ENCODE measurements at places on chromosomes 1 and 21.

DNA sequence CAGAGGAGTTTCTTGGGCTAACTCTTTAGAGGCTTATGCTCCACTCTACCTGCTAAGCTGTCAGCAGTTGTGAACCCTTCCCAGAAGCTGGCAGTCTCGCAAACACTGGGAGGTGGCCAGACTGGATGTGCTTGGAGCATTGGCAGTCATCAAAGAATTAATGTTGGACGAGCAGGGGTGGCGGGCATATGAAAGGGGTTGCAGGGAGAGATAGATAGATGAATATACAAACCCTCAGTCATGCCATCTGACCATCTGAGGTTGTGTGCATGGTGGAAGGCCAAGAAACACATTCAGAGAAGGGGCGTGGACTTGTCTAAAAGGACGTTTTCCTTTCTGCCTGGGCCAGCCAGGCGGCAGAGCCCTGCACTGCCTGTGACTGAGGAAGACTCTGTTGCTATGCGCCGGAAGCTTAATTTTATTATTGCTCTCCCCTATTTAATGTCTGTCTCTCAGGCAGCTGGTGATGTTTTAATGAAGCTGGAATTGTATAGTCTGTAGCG is 164.4 kb downstream of the PBX1 start:
- no peak for DNase-seq

DNA sequence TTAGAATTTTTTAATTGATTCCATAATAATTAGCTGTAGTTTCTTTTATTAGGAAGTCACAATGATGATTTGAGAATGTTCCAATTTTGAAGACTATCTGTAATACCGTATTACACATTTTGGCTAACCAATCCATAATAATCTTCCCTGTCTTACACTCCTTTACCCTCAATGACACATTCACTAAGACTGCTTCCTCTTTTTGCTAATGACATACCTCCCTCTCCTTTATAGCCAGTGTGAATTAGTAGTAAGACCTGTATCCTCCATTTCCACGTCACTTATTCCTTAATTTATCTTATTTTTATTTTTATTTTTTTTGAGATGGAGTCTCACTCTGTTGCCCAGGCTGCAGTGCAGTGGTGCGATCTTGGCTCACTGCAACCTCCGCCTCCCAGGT is 10.1 kb downstream of the KDM1A start:
- no peak for DNase-seq

- DNase-seq: no peak
Observed at GRCh38 chr1:48940962-48941732, 164.5 kb upstream of the BEND5 start.

- DNase-seq: no peak
Observed at GRCh38 chr1:179052776-179053175, 27.1 kb downstream of the FAM20B start.

DNA sequence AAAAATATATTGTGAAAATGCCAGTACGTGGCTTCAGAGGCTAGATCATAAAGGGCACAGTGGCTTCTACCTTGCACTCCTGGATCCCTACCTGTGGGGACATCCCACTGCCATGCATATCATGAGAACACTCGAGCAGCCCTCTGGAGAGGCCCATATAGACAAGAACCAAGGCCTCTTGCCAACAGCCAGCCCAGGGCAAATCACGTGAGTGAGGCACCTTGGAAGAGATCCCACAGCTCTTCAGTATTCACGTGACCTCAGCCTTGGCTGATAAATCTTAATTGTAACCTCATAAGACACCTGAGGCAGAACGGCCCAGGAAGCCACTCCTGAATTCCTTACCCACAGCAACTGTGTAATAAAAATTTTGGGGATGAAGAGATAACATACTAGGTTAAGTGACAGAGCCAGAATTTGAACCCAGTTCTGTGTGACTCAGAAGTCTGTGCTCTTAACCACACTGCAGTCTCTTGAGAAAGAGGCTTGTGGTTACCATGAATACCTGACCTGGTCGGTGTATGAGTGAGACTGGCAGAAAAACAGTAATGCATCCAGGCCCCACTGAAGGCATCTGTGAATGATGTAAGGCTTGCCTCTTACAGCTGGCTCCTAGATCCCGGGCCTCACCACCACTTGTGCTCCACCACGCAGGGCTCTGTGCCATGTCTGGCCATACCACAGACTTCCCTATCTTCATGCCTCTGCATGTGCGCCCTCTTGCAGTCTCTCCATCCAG is 6.9 kb upstream of the A3GALT2 start:
- peak; percentile 50 for DNase-seq

GRCh38 chr1:66350001-66350547 is 183.9 kb upstream of the SGIP1 start:
- DNase-seq: peak; percentile 62

DNA sequence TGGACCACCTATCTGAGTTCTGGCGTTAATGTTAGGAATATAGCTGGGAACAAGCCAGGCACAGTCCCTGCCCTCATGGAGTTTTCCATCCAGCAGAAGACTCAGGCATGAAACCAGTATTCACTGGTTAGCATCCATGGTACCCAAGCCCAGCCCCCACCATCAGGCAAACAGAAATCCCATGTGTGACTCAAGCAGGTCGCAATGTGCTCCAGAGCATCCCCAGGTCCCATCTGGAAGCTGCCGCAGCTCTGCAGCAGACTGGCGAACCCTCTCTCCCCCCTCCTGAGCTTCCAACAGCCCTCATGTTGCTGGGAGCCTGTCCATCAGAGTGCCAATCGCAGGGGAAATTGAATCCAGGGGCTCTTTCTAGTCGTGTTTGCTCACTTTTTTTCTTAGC is 174.2 kb downstream of the RRAGC start:
- no peak for DNase-seq

- DNase-seq: no peak
Observed at GRCh38 chr1:185600641-185601040, 133.6 kb upstream of the HMCN1 start.

DNA sequence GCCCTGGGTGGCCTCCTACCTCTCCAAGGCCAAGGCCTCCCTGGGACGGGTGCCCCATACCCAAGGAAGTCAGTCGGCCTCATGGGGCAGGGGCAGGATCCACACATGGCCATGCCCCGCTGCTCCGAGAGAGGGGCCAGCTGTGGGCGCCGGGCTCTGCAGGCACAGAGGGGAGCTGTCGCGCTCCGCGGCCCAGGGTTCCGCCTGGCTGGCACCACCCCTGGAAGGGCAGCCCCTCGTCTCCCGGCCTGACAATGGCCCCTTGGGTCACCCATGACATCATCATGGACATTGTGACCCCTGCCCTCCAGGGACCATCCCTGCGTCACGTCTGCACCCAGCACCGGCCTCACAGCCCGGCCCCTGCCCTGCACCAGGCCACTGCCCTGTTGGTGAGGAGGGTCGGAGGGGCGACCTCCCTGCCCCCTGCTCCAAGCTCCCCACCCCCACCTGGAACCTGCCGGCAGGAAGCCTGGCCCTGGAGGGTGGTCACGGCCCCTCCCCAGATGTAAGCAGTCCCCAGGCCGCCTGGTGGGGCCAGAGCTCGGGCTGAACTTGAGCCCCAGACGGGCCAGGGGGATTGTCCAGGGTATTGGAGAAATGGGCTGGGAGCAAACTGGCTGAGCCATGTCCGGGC is 5.8 kb downstream of the TTLL10 start:
- DNase-seq: no peak

DNA sequence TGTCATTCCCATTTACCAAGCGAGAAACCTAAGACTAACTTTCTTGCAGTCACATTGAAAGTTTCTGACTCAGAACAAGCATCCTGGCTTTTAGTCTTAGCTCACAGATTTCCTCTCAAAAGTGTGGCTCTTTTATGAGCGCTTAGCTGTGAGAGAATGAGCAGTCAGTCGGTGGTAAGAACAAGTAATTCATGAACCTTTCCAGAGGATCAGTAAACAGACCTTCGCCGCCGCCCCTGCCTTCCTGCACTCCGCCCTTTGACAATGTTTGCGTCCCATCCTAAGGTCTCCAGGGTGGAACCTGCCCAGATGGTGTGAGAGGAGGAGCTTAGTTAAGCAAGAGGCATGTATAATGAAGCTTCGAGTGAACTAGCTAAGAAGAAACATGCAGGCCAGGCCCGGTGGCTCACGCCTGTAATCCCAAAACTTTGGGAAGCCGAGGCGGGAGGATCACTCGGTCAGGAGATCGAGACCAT is 142.4 kb downstream of the GLUL start:
- DNase-seq: no peak

DNA sequence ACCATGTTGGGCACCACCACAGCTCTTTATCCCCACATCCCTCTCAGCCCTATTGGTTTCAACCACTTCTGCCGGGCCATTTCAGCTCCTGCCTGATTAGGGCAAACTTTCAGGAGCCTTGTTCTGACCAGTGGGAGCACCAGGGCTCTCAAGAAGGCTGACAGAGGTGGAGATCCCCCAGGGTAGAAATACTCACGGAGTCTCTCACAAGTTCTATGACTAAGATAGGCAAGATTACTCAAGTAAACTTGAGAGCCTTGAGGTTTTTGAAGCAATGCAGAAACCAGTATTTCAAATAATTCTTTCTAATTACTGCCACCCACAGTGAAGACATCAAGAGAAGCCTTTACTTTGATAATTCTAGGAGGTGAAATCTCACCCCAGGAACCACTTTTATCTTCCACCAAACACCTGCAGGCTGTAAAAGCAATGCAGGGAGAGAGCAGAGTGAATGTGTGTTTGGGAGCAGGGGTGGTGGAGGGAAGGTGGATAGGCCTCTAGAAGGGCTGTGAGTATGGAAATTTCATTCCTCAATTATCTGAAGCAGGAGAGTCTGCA is 6.6 kb upstream of the PTCH2 start:
- no peak for DNase-seq

GRCh38 chr1:25959611-25960010 is 38.3 kb downstream of the PAFAH2 start:
- no peak for DNase-seq

DNA sequence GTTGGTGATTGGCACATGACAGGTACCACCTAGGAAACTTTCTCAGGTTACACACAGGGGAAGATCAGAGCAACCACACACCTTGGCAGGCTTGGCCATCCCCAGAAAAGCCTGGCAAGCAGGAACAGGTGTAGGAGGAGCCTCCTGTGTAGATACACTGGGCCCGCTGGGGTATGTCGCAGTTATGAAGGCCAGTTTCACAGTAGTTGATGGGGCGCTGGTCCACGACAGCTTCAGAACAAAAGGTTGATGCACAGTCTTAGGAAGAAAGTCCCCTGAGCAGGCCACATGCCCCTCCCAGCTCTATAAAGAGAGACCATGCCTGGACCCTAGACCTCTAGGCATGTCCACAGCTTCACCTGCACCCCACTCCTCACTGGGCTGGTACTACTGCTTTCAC is 51.6 kb downstream of the NID1 start:
- DNase-seq: no peak

DNA sequence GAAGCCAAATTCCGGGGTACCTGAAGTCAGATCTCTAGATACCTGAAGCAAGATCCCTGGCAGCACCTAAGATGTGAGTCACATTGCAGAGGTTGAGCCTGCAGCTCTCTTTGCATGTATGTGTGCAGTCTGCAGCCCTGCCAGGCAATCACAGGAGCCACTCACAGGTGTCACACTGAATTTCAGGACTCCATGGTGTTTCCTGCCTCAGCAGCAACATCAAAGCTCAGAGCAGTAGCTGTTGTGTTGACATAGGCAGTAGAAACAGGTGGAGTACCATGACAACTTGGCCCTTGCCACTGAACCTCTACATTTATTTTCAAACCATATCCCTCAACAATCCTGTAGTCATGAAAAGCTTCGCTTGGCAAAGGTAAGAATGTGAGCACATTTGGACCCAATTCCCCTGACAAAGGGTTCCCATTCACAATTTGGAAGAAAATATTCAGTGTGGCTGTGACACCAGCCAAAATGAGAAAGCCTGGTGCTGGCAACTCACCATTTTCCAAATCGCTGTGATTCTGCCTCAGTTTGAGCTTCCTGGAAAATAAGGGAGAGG is 419.8 kb upstream of the NFIA start:
- no peak for DNase-seq

All from RKO (cell line).